ENCODE measurements at places on chromosomes 4 and X.

- DNase-seq: no peak
Measured at GRCh38 chr4:106048250-106048971, 153.1 kb downstream of the NPNT start.

DNA sequence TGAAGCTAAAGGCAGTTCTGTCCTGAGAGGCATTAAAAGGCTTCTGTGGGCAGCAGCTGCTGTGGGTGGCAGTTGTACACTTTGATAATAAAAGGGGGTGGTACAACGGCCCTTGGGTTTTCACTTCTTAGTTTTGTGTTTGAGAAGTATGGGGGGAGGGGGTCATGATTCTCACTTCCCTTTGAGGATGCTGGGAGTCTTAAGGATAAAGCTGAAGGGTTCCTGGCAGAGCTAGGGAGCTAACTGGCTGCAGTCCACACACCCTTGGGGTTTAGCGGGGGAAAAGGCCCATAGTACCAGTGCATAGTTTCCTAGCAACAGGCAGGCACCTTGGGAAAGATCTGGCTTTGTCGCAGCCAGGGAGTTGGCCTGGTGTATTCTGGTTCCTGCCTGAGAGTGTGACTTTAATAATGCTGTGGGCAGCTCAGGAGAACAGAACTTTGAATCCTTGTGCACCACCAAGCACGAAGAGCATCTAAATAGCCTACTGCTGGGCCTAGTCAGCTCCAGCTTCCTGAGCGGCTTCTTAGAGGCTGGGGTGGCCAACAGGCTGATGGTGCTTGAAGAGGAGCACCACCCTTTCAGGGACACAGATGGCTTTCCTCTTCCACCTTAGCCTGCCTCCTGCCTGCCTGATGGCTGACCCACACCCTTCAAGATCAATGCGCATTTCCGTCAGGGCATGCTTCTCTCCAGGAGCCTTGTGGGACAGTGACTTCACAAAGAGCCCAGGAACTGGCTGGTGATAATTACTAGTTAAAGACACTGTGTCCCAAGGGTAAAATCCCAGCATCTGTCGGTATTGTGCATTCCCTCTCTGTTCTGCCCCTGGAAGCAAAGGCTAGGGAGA, 12.5 kb downstream of the ZBTB33 start:
- no peak for DNase-seq

DNA sequence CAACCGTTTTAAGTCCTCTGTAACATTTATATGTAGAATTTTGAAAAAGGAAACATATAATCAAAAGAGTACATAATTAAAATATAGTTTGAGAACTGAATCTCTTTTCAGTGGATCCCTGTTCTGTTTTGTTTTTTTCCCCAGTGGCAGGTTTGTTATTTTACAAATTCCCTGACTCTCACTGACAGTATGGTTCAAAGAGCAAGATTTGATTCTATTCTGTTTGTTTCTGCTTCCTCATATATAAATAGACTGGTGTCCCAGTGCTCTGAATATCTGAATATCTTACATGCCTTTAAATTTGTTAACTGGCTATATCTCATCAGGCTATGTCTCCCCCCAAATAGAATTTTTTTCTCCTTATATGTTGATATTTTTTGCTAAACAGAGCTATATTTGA, 16.6 kb downstream of the SULT1E1 start:
- DNase-seq: no peak

GRCh38 chrX:119427795-119428185, 28.7 kb downstream of the SLC25A43 start:
- no peak for DNase-seq

DNA sequence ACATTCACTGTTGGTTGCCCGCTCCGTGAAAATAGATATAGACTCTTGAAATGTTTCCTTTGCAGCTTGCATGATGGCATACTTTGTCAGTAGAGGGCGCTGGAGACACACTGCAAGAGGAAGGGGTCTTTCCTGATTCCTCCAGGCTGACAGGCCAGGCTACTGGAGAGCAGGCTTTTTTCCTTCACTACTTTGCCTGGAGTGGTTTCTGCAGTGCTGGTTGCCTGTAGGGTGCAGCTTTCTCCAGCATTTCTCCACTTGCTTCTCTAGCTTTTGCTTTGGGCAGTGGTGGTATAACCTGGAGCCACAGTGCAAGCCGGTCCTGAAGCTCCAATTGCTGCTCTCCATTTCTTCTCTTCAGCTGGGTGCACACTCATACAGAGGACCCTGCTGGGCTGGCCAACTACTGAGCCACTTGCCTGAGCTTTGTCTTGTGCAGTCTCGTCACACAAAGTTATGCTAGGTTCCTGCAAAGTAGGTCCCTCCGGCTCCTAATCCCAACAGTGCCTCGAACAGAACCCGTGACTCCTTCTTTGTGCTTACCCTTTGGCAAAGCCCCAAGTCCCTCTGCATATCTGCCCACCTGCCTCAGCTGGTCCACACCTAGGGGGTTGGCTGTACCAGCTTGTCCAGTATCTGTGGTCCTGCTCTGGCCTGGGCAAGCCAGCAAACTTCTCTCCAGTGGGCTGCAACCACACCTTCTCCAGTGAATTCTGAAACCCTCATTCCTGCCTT, 46.3 kb downstream of the RASSF6 start:
- peak; percentile 57 for DNase-seq

GRCh38 chrX:101409043-101409442, 1.0 kb downstream of the HNRNPH2 start:
- no peak for DNase-seq

DNA sequence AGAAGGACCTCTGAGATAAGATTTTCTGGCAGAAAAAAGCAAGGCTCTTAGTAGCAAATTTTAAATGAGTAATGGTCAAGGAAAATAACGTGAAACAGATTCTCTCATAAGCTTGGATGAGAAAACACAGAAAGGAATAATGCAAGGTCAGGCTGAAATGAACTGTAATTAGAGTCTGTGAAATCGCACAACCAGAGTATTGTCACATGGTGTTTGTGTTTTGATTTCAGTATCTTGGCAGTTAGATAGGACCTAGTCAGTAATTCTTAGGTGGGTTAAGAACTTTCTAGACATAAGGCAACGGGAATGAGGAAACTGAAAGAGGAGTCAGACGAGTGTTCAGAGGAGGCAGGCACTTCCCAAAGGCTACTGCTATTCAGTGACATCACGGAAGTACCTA, 34.6 kb downstream of the LIMCH1 start:
- DNase-seq: no peak

- no peak for DNase-seq
Measured at GRCh38 chr4:54384563-54384962, 155.5 kb downstream of the PDGFRA start.

GRCh38 chrX:6644411-6644810, 109.5 kb upstream of the VCX3A start:
- DNase-seq: no peak

- DNase-seq: peak; percentile 63
Measured at GRCh38 chr4:176001151-176002006, 64.3 kb upstream of the WDR17 start.

GRCh38 chr4:39304651-39305050, 61.5 kb downstream of the RFC1 start:
- DNase-seq: no peak

GRCh38 chr4:152747444-152747843, 32.1 kb downstream of the TIGD4 start:
- no peak for DNase-seq

GRCh38 chr4:26858035-26858918, 2.4 kb upstream of the STIM2 start:
- DNase-seq: no peak

GRCh38 chr4:151664289-151664688, 96.5 kb downstream of the GATB start:
- DNase-seq: no peak

DNA sequence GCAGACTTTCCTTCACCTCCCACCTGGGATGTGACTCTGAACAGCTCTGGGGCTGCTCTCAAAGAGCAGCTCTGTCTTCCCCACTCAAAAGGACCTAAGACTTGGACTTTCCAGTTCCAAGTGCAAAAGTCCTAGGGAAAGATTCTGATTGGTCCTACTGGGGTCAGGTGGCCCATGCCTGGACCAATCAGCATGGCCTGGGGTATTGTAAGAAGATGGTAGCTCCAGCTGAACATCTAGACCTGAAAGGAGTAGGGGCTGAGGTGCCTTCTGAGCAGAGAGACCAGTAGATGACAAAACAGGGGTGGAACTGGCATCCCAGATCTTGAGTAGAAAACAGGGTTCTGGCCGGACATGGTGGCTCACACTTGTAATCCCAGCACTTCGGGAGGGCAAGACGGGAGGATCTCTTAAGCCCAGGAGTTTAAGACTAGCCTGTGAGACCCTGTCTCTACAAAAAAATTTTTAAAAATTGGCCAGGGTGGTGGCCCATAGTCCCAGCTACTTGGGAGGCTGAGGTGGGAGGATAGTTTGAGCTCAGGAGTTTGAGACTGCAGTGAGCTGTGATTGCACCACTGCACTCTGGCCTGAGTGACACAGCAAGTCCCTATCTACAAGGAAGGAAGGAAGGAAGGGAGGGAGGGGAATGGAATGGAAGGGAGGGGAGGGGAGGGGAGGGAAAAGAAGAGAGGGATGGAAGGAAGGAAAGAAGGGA, 27.4 kb upstream of the MRFAP1 start:
- no peak for DNase-seq

GRCh38 chr4:53234669-53235068, 131.2 kb downstream of the SCFD2 start:
- DNase-seq: no peak

- no peak for DNase-seq
Measured at GRCh38 chr4:76214177-76214675, 602 bp upstream of the SCARB2 start.

- peak; percentile 52 for DNase-seq
Measured at GRCh38 chr4:127505203-127505602, 127.6 kb upstream of the INTU start.

- no peak for DNase-seq
Measured at GRCh38 chr4:1615786-1616556, 68.1 kb downstream of the FAM53A start.

DNA sequence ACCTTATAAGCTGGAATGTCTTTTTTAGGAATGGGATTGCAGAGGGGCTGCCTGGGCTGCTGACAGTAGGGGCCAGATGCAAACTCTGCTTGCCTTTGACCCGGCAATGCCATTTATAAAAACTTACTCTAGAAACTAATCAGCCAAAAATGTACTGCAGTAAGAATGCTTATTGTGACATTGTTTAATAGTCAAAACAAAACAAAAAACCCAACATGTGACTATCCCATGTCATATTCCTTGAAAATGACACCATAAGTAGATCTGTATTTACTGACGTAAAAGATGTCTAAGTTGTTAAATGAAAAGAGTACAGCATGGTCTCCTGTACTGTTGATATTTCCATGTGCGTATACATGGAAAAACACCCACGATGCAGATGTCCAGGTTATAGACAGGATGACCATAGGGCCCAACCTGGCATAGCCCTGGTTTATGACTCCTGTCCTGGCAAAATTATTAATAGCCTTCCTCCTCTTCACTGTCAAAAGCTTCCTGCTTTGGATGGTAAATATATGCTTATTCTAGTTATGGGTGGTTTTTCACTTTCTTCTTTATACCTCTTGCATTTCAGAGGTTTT, 138.9 kb downstream of the PTTG2 start:
- no peak for DNase-seq

DNA sequence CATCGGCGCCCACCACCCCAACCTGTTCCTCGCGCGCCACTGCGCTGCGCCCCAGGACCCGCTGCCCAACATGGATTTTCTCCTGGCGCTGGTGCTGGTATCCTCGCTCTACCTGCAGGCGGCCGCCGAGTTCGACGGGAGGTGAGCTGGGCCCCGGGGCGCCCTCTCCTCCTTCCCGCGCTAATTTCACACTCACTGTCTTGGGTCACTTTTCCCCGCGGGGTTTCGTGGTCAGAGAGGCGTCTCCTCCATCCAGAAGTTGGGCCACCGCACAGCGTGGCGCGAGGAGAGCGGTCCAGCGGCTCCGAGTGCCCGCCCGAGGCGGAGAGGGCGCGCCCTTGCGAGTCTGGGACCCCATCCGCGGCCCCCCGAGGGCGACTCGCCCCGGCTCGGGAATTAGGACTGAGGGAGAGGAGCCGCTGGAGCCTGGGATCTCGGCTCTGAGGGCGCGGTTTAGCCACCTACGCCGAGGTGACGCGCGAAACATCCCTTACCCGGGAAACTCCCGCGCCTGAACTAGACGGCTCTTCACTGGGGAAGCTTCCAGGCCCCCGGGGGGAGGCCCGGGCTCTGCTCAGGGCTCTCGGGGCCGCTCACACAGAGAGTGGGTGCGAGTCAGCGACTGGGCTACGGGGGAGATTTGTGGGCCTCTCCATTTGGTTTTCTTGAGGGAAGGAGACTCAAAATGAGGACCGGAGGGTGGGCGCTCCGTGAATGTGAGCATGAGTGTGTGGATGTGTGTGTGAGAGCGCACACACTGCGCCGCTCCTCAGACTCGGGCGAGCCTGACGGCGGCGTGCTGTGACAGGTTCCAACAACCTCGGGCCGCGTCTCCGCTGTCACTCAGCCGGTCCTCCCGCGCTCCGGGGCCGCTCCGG, 551 bp downstream of the NPNT start:
- peak; percentile 59 for DNase-seq

DNA sequence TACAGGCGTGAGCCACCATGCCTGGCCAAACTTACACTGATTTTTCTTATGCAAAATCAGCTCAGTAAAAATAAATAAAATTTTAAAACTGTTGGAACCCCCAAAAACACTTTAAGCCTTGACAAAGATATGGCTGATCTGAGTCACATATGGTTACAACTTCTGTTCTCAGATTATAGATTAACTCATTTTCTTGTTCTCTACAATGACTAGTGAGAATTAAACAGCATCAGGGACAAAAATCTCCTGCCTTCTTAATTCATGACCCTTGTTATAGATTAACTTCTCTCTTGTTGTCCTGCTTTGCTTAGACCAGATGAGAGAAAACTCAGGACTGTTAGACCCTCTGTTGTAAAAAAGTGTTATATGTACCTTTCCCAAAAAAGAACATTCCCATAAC, 24.2 kb upstream of the EXOC1L start:
- DNase-seq: no peak

- DNase-seq: no peak
Measured at GRCh38 chrX:139815771-139816170, 107.8 kb upstream of the MCF2 start.

- DNase-seq: no peak
Measured at GRCh38 chr4:62168681-62169080, 968.6 kb downstream of the ADGRL3 start.

DNA sequence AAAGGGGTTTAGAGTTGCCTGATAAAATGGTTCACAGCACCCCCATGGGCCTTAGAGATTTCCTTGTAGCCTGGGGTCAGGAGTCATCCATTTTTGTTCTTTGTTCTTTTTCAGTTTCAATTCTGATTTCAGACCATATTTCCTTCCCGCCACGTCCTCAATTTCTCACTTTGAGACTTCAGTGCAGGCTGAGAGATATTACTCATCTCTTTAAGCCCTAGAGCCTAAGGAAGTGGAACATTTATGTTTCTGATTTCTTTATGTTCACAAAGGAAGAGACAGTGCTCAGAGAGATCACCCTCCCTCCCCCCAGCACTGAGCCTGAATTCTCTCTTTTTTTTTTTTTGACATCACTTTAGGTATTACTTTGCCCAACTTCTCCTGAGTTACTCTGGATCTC, 56.3 kb downstream of the MSN start:
- DNase-seq: no peak

DNA sequence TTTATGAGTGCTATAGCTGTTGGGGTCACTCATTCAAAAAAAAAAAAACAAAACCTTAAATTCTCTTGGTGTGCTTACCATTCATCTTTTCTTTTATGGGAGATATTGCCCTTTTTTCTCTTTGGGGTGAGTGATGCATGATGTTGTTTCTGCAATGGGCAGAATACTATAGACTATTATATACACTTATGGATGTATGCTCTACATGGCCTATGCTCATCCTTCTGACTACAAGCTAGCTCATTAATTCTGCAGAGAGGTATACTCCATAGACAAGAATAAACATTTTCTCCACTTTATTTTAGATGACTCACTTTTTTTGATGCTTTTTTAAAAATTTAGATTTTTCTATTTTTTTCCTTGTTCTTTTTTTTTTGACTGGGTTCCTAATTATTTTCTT, 160.3 kb upstream of the ANK2 start:
- no peak for DNase-seq
